Stimulated activated CD4-positive, alpha-beta T cell treated with anti-CD3 and anti-CD28 coated beads, Interleukin-2, amount 100 ng/mL, for 24 hours (primary cell): ENCODE measurements at places on chromosomes 5 and 9.

DNA sequence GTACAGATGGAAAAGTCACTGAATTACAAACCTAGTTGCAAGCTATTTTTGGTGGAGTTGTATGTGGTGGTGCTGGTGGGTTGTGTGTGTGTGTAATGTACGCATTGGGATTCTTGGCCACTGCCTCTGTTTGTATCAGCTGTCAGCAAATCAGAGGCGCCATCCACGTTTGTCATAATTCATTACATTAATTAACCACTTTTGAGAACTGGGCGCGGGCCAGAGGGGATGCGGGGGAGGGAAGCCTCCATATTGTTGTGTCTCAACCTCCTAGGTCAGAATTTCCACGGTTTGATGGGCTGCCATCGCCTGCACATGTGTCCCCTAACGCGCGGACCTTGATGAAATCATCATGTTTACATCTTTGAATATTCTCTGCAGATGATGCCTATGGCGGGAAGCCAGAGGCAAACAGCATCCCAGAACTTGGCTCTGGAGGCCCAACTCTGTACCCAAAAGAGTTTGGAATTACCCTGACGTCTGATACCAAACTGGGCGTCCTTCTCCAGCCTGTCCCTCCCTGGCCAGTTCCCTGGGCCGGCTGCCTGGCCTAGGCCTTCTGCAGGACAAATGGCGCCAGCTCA lies 54.9 kb downstream of the FGF18 start:
- no peak for DNase-seq

- DNase-seq = no peak
These were observed 49.9 kb upstream of the C5orf46 start for GRCh38 chr5:147956064-147956841.

GRCh38 chr9:92652461-92652860 lies 17.5 kb downstream of the IPPK start:
- no peak for DNase-seq

- no peak for DNase-seq
These were observed 451.4 kb upstream of the DAB2 start for GRCh38 chr5:39876146-39876545.

DNA sequence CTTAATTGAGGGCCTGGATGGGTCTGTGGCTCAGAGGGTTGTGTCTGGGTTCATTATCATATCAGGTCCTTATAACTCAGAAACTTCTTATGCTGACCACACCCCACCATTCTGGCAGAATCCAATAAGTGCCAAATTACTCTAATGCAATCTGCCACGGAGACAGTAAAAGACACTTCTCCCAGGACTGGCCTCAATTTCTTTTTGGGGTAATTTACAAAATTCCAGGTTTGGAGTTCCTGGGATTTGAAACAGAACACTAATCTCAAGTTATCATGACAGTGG lies 187.8 kb downstream of the GNAQ start:
- no peak for DNase-seq

DNA sequence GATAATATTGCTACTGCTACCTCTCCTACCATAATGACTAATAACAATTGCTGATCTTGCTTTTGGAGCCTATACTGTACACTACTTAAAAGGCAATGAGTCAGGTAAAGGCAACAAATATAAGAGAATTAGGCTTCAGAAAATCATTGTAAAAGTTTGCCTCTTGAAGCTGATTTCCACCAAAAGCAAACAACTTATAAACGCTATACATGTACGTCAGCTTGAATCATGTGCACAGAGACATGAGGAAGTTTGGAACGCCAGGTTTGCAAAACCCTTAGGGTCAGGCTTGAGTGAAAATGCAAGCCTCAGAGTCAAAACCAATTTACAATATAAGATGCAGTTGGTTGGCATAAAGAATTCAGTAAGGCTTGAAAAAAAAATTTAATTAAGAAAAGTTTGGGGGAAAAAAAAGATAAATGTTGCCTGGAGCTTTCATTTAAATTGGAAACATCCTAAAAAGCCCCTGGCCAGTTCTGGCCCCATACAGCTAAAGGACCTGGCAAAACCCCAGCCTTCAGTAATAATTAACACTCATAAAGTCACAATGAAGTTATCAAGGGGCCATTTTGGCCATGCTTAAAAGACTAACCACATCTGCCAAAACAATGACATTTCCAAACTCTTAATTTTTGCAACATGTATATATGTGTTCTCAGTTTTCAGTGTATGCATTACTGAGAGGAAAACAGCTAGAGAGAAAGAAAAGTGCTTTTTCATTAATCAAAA lies 181.0 kb upstream of the NFIL3 start:
- no peak for DNase-seq

GRCh38 chr5:147391781-147392180 lies 118.1 kb downstream of the DPYSL3 start:
- DNase-seq = no peak

DNA sequence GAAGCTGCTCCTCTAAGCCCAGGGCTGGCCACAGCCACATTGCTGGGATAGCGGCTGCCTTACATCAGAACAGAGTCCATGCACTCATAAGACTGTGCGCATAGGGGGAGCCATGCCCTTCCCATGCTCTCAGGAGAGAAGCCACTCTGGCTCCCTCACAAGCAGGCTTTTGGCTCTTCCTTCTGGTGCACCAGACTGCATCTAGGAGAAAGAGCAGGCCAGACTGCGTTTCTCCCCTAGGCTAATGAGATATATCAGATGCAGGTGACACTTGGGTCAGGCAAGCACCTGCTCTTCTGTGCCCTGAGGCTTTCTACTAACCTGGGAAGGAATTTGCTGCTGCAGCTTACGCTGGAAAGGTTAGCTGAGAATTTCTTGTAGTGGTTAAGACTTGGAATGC lies 43.2 kb upstream of the BRINP1 start:
- no peak for DNase-seq

DNA sequence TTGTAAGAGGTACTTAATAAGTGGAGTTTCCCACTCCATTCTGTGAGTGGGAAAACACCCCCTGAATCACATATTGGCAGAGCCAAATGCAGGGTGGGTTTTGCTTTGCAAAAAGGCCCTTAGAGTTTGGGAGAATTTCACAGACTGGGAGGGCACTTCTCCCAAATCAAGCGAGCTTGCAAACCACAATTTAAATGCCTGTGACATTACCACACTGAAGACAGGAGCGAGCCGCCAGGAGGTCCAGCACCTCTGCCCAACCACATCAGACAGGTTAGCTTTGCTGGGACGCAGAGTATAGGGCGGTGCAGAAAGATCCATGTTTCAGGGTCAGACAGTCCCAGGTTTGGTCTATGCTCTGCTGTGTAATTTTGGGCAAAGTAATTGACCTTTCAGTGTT lies 2.3 kb downstream of the ALAD start:
- no peak for DNase-seq

GRCh38 chr5:116576053-116576713 lies 1.6 kb upstream of the SEMA6A start:
- peak; percentile 64 for DNase-seq

DNA sequence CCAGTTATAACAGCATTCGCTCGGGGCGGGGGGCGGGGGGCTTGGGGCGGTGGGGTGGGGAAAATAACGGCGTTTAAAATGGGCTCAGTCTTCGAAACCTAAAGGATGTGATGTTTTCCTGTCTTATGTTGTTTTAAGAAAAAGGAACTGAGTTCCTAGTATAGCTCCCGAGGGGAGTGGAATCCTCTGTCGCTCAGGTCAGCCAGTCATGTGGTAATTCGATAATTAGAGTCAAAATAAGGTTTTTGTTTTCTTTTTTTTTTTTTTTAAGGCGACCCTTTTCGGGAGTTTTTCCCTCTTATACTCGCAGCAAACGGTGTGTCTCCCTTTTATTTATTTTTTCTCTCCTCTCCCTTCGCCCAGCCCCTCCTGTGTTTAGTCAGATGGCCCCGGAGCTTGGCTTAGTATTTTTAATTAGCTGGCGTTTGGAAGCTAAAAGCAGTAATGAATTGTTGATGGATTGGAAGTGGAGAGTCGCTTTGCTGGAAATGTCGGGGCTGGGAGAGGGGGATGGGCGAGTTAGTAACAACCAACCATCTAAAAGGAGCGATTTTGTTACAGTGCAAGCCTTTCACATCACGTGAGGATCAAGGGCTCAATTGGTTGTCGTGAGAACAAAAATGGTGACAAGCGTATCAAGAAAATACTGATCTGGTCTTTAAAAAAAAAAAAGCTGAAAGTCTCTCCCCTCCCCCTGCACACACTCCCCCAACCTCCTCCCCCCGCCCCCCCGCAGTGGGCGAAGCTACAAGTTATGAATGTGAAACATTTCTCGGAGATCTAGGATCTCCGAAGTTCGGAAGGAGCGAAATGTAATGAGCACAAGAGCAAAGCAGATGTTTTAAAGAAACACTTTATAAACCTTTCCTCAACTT lies 714 bp upstream of the ZNF608 start:
- no peak for DNase-seq

GRCh38 chr9:127096208-127096607 lies 26.2 kb downstream of the ANGPTL2 start:
- no peak for DNase-seq

DNA sequence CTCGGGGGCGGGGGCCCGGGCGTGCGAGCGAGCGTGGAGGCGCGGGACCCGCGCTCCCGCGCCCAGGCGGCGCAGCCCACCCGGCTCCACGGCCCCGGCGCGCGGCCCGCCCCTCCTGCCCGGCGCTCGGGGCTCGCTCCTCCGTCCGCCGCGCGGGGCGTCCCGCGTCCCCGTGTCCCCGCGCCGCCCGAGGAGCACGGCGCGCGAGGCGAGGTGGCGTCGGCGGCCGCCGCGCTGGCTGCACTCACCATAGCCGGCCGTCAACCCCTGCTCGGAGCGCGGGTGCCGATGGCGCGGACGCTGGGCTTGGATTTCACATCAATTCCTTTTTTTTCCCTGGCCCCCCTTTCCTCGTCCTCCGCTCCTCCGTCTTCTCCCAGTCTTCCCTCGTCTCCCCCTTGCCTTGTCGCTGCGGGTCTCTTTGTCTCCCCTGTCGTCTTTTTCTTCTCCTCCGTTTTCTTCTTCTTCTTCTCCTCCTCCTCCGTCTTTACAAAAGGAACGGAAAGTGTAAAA lies 494 bp downstream of the PTCH1 start:
- DNase-seq = no peak

DNA sequence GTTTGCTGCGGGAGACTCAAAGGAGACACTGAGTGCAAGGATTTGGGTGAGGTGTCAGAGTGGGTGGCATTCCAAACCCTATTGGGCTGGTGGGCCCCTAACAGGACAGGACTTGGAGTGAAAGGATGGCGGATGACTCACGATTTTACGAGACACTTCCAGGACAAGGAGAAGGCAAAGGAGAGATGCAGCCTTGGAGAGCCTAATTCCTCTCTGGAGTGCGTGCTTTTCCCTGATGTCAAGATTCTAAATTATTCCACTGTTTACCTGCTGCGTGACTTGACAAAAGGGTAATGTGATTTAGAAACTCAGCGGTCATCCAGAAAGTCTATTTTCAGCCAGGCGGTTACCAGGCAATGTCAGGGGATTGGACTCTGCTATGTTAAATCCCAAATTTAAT lies 41.6 kb upstream of the CD180 start:
- no peak for DNase-seq

DNA sequence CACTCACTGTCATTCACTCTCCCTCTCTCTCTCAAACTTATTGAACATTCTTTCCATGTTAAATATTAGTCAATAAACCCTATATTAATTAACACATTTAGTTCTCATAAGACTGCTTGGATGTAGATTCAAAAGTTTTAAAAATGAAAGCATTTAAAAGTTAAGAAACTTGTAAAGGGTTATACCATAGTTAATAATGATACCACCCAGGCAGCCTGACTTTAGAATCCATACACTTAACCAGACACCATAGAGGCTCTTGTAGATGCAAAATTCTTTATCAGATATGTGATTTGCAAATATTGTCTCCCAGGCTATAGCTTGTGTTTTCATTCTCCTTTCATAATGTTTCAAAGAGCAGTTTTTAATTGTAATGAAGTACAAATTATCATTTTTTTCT lies 335.8 kb upstream of the ACTBL2 start:
- DNase-seq = no peak

GRCh38 chr9:94926431-94926800 lies 199.9 kb downstream of the AOPEP start:
- DNase-seq = no peak
